NCI-H510A (cell line): ENCODE measurements at places on chromosomes 7 and 10.

GRCh38 chr10:88271761-88272543 lies 311.2 kb downstream of the RNLS start:
- DNase-seq = no peak

DNA sequence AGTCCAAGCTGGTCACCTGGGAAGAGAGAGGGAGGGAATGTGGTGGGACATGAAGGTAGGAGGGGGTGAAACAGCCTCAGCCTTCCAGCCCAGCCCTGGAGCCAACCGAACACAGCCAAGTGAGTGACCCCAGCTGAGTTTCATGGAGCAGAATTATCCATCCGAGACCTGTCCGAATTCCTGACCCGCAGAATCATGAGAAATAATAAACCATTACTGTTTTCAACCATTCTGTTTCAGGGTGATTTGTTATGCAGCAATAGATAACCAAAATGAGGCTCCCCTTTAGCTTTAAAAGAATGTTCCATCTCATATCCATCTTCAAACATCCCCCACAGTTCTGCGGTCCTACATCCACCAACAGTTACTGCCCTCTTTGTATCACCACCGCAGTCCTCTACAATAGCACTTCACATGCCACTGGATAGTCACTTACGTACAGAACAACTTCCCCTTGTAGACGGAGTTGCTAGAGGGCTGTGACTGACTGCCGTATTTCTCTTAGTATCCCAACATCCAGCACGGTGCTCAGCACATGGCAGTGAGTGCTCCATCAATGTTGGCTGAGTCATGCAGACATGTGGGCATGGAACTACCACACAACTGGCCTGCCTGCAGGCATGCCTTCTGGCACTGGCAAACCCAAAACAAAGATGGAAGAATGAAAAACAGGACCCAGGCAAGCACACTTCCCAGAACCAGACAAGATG lies 18.5 kb downstream of the KIAA1549 start:
- no peak for DNase-seq

GRCh38 chr10:107028236-107028635 lies 136.3 kb downstream of the SORCS1 start:
- DNase-seq = no peak

DNA sequence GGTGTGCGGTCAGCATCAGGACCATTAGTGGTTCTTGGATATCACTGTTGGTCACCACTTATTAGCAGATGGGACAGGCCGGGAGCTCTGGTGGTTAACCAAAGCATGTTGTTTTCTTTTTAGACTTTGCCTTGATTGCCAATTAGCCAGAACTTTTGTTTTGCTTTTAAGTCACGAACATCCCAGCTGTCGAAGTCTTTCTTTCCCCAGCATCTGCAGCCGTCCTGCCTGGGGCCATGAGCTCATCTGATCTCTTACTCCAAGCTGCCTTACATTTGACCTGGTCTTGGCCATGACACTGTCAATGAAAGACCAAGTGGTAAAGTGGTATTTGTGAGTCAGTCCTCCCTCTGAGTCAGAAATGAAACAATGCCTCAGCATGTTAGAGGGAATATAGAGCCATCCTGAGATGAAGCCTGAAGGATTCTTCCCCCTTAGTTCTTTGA lies 53.9 kb upstream of the CREB5 start:
- DNase-seq = no peak

DNA sequence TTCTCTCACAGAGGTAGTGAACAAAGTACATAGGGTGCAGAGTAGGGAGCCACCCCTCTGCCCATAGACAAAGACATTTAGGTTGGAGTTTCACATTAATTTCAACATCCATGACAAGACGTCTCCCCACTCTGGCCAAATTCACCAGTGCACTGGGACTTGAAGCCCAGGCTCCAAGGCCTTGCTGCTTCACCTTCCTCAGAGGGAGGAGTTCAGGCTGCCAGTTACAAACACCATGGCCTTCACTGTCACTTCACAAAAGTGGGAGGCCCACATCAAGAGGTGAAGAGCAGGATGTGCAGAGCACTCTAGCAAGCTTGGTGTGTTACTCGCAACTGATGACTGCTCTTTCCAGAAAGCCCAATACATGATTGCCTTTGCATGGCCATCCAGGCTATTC lies 15.8 kb upstream of the ARHGAP22 start:
- DNase-seq = no peak

GRCh38 chr10:15253951-15254807 lies 85.7 kb upstream of the NMT2 start:
- no peak for DNase-seq

DNA sequence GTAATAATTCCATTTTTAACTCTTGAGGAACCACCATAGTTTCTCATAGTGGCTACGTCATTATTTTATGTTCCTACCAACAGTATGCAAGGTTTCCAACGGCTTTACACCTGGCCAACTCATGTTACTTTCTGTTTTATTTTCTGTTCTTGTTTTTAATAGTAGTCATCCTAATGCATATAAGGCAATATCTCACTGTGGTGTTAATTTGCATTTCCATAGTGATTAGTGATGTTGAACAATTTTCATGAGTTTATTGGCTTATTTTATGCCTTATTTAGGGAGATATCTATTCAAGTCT lies 465.5 kb upstream of the KLF6 start:
- no peak for DNase-seq

GRCh38 chr10:32454148-32454547 lies 8.2 kb downstream of the CCDC7 start:
- DNase-seq = no peak

- no peak for DNase-seq
Observed at GRCh38 chr10:69845574-69846292, 44.0 kb downstream of the COL13A1 start.

- DNase-seq = no peak
Observed at GRCh38 chr7:134290286-134290685, 26.4 kb downstream of the SLC35B4 start.

GRCh38 chr7:105656922-105657521 lies 75.7 kb upstream of the EFCAB10 start:
- no peak for DNase-seq

GRCh38 chr7:4168541-4168940 lies 513.6 kb upstream of the FOXK1 start:
- no peak for DNase-seq

DNA sequence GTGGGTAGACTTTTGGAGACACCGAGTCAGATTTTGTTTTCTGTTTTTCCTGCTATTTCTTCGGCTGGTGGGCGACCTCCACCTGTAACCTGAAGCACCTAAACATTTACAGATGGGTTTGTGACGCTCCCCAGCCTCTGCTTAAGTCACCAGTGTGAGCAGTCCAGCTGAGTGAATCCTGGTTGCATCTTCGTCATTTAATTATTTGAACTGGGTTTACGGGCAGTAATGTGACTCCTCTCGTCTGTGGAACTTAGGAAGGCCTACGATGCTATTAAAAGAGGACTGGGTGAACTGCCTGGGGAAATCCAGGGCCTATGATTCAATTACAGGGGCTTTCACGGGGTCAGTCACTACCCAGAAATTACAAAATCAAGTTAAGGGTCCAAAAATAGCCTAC lies 52.5 kb downstream of the WNT2 start:
- no peak for DNase-seq

DNA sequence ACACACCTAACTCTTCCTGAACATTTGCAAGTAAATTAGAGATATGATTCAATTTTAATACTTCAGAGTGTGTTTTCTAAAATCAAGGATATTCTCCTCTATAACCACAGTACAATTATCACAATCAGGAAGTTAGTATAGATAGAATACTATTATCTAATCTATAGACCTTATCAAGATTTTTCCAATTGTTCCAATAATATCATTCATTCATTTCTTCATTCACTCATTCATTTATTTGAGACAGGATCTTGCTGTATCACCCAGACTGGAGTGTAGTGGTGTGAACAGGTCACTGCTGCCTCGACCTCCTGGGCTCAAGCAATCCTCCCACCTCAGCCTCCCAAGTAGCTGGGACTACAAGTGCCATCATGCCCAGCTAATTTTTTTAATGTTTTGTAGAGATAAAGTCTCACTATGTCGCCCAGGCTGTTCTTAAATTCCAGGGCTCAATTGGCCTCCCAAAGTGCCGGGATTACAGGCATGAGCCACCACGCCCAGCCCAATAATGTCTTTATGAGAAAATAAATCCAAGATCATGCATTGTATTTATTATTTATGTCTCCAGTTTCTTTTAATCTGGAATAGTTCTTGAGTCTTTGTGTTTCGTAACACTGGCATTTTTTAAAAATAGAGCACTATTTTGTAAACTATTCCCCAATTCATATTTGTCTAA lies 10.6 kb upstream of the MRPS16 start:
- DNase-seq = no peak

DNA sequence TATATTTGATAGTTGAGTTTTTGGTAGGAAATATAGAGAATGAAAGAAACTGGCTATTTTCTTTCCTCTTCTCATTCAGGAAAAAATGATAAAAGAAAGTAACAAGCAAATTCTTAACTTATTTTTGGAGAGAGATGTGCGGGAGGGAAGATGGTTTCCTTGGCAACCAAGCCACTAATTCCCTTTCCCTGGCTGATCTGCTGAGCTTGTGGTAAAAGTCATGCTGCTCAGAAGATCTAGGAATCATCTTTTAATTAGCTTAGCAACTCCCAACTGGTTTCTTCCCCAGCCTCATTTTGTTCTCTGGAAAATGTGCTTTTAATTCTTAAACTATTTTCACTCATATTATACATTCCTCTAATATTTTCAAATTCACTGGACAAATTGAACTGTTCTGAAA lies 11.8 kb downstream of the UROS start:
- DNase-seq = no peak

- no peak for DNase-seq
Observed at GRCh38 chr7:96484091-96484490, 162.2 kb upstream of the SLC25A13 start.

- no peak for DNase-seq
Observed at GRCh38 chr7:150996376-150997074, 5.7 kb downstream of the NOS3 start.

- DNase-seq = no peak
Observed at GRCh38 chr7:127731431-127732080, 79.6 kb downstream of the SND1 start.

DNA sequence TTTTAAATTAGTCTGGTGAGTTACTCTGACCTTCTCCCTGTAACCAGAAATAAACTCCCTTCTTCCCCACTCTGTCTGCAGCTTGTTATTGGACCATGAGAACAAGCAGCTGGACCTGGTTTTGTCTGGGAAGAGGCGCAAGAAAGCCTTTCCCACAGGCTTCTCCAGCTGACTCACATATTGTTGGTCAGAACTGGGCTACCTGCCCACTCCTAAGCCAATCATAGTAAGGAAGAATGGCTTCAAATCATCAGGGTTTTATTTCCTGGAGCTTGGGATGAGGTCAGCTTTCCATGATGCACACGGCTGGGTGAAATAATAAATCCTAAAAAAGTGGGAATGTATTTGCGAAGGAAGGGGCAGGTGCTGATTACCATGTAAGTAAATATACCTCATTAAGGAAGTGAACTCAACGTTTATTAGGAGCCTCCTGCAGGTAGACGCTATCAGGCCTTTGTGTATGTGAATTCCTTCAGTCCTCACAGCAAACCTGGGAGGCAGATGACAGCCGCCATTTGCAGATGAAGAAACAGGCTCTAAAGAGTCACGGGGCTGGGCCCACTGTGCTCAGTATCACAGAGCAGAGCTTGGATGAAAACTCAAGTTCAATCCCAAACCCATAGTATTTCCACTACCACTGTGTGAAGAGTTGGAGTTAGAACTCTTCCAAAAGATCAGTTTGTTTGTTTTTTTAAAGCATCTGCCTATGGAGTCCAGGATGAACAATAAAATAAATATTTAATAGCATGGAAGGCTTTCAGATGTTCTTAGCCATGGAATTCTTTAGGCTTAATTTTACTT lies 32.8 kb downstream of the IL15RA start:
- no peak for DNase-seq

GRCh38 chr7:47539398-47540052 lies 42.4 kb downstream of the TNS3 start:
- no peak for DNase-seq

- DNase-seq = no peak
Observed at GRCh38 chr7:29587195-29587808, 23.7 kb downstream of the PRR15 start.

- DNase-seq = no peak
Observed at GRCh38 chr10:123607386-123607785, 58.8 kb upstream of the GPR26 start.

- no peak for DNase-seq
Observed at GRCh38 chr7:132573251-132573955, 2.9 kb downstream of the PLXNA4 start.

DNA sequence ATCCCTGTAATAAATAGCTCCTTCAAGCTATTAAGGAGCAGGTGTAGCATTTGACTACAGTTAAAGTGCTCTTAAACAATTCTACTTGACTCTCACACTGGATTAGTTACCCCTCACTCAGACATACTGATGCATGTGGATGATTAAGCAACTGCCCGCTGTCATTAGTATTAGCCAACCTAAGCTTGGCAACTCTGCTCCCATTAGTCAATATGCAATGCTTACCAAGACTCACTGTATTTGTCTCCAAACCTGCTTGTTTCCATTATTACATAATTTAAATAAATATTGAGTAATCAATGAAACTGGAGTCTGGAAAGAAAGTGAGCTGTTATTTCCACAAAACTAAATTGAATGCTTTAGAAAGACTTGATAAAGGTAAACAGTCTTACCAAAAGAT lies 144.0 kb upstream of the ASAH2 start:
- DNase-seq = no peak

DNA sequence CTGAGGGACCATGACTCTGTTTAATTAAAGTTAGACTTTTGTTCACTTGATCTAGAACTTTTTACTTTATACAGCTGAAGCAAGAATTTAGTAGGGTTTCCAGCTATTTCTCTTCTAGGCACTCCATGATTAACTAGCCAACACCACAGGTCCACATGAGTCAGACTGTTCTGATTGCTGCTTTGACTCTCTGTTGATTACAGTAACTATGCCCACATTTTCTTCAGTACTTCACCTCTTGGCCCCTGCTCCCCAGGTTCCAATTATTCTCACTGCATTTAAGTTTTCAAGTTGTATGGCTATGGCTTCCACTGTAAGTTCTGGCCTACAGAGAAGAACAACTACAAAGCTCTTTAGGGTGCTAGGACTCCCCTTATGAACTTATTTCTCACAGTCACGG lies 737.2 kb upstream of the IGFBP3 start:
- no peak for DNase-seq

- no peak for DNase-seq
Observed at GRCh38 chr7:127903892-127904669, 127.2 kb downstream of the LRRC4 start.

DNA sequence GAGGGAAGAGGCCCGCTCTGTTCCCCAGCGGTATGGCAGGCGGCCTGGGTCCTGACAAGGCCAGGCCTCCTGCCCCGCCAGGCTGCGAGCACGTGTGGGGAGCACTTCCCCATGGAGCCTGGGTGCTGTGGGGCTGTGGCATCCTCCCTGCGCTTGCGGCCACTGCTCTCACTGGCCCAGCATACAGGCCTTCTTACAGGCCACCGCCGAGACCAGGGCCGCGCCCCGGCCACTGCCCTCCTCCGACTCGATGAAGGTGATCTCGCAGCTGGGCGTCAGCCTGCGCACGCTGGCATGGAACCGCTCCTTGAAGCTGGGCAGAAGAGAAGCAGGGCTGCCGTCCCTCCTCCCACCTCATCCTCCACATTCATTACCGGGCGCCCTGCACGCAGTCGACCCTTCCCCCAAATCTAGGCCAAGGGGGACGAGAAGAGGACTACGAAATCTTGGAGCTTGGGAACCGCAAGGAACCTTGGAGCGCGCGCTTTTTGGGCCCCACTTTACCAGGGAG lies 3.9 kb upstream of the MYL7 start:
- DNase-seq = no peak
